ENCODE measurements at places on chromosomes 4 and X. TPM values are rescaled to one million over a fixed set of nuclear protein-coding genes. Genes with fewer than 3 reads are reported as not detected.

GRCh38 chr4:97105347-97106099 lies 1037.8 kb downstream of the STPG2 start:
- DNase-seq: no peak

- DNase-seq: no peak
These were observed 150.3 kb upstream of the FAM9B start for GRCh38 chrX:9184211-9184610.

DNA sequence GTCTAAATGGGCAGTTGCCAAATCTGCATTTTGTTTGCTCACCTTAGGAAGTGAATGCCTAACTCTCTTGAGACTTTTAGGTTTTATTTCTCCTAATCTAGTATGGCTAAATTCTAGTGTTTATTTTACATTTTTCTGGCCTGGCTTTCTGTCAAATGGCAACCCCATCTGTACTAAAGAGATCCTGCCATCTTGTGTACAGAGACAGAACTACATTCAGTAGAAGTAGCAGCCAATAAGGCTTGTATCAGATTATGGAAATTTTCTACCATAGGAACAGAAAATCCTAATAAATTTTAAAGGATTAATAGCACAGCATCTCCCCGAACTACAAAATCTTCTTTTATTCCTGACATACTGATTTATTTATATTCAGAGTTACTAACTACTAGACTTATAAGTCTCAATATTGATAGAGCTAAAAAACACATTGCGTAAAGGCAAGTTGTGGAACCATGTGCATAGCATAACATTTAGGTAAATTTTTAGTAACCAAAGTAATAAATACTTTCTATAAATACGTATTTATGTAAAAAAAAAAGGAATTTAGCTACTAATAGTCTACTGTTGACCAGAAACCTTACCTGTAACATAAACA lies 45.5 kb downstream of the TMEM144 start:
- no peak for DNase-seq

DNA sequence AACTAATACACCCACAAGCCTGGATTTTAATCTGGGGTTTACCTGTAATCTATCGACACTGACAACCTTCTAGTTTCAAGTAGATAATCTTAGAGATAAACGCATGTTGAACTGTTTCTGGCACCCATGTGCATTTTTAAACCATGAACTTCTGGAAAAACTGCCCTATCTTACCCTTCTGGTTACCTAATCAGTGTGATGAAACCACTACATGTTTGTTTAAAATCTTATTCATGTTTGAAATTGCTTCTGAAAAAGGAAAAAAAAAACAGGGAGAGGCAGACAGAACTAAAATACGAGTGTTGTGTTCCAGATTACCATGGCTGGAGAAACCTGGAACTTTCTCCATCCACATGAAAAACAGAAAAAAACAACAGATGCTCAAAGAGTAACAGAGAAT lies 139.3 kb downstream of the MID1IP1 start:
- DNase-seq: no peak

- no peak for DNase-seq
These were observed 48.5 kb downstream of the TSPAN5 start for GRCh38 chr4:98609934-98610333.

DNA sequence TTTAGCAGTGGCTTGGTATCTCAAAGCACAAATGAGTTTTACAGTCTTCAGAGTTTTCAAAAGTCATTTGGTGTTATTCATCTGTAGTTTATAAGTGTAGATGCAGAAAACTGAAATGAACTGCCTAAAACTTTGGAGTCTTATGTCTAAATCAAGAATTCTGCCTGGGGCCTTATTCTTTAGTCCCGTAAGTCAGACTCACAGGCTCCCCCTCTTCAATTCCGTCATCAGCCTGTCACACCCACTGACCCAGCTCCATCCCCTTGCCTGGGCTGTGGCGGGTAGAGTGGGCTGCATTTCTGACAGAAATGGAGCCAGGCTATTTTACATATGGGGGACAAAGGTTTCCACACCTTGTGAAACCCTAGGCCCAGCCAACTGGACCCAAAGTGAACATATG lies 44.3 kb downstream of the TSPAN5 start:
- DNase-seq: no peak

GRCh38 chr4:15983610-15984009 lies 20.6 kb upstream of the FGFBP2 start:
- DNase-seq: no peak

- peak; percentile 91 for DNase-seq
These were observed 125.1 kb downstream of the RAPGEF2 start for GRCh38 chr4:159227984-159228383.

- DNase-seq: no peak
These were observed 407.0 kb downstream of the KLHL4 start for GRCh38 chrX:87924619-87925018.

IL2 gene
- total RNA-seq: not detected

All from SJSA1 (cell line).